NCI-H2029 (cell line): ENCODE measurements at places on chromosomes 2 and 18.

DNA sequence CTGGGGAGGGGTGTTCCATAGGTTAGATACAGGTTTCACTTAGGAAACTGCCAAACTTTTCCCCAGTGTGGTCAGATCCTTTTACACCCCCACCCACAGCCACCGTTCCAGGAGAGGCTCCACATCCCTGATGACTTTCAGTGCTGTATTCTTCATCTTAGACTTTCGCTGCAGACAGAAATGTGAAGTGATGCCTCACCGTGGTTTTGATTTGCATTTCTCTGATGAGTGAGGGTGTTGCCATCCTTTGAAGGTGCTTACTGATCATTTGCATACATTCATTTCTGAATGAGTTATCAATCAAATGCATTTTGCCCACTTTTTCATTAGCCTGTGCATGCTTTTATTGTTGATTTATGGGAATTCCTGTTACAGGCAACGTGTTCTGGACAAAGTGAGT lies 14.9 kb downstream of the COPS9 start:
- no peak for DNase-seq

DNA sequence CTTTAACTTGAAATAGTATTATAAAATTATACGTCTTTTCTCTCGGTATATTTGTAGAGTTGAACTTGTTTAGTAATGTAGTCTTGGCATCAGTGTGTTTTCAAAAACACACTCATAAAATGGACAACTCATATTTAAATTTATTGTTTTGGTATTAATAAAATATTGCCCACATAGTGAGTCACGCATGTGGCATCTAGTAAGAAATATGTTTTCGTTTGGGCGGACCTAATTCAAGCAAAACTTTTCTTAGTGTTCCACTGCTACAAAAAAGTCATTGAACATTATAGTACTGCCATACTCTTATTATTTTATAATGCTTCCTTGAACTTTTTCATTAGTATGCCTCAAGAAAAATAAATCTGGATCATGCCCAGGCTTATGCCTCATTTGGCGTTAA lies 31.1 kb upstream of the FAM237A start:
- DNase-seq = no peak

- DNase-seq = no peak
Measured at GRCh38 chr2:58620093-58620492, 379.0 kb upstream of the FANCL start.

DNA sequence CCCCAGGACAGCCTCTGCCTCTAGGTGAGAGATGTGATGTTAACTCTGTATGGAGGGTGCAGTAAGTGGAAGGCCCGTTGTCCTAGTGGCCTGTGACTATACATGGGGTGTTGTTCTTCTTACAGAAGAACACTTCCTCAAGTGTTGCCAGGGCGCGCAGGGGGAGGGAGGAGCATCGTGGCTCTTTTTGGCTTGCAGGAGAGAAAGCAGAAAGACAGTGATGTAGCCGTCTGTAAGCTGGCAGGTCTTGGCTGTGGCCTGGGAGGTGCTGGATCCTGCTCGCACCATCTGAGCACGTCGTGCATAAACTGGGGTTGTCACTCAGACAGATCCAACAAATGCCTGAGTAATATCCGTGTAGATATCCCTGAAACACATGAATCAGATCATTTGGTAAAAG lies 44.3 kb downstream of the ZNF236 start:
- no peak for DNase-seq

- no peak for DNase-seq
Measured at GRCh38 chr2:204505946-204506345, 39.3 kb upstream of the PARD3B start.
